ENCODE measurements at places on chromosomes 5 and 9.

DNA sequence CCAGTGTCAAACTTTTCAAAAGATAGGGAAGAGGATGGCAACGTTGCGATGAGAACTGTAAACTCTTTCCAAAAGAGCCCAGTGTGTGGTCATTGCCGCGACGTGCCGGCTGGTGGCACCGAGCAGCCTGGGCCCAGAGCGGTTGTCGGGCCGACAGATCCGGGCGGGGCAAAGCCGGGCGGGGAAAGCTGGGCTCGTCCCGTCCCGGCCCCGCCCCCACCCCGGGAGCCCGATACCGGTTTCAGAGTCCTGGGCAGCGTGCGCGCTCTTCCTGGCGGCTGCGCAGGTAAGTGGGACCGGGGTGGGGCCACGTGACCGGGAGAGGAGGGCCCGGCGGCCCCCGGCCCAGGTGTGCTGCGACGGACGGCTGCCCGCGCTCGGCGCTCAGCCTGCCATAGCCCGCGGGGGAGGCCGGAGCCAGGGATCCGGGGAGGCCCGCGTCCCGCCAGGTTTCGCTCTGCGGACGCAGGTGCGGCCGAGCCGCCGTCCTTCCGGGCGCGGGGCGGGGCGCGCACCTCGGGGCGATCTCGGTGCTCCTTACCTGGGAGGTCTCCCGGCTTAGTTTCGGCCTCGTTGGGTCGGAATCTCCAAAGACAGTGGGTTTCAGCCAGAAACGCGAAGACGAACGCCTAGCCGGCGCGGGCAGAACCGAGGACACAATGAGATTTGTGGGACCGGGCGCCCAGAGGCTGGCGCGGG is at the start of gene MARVELD2:
MARVELD2 (plus strand) TSS at position 232 of the 699 bp plus-strand sequence. CDS start 4,270 bp downstream, outside the sequence.
- DNase-seq: no peak

DNA sequence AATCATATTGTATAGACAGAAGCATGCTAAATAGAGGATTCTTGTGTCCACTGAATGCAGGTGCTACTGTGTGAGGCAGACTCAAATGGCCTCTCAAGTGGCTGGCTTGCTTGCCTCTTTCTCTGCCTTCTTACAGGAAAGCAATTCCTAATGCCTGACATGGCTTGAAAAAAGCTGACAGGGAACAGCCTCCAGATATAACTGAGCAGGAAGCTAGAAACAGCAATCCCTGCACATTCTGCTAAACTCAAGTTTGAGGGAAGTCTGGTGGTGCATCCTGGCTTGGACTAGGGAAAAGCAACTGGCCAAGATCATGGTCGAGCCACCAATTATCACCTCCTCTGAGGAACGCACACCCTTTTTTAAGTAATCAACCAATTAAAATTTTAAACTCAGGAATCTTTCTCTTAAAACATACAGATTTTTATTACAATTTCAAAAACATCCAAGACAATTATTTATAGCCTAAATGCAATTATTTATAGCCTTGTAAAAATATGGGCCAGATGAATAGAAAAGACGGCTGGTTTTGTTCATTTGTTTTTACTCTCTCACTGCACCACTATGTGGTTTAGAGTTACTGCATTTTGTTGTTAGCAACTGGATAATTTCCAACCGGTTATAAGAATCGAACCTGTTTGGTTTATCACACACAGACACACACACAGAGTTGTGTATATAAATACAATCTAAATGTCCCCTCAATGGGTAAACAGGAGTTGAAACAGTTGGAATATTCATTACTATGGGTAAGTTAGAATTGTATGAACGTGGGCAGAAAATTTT is 290.9 kb upstream of the ANKRD55 start:
- DNase-seq: no peak

DNA sequence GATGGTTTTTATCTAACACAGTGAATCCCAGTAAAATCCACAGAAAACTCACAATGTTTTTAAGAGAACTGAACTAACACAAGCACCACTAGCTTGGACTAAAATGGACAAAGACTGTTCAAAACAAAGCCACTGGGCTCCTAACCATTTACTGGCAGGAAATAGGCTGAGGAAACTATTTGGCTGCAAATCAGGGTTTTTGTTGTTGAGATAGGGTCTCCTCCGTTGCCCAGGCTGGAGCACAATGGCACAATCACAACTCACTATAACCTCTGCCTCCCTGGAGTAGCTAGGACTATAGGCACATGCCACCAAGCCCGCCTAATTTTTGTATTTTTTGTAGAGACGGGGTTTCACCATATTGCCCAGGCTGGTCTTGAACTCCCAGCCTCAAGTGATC is 99.7 kb downstream of the THBS4 start:
- DNase-seq: no peak

GRCh38 chr5:82073179-82073578 is 101.4 kb downstream of the ATG10 start:
- peak; percentile 84 for DNase-seq

DNA sequence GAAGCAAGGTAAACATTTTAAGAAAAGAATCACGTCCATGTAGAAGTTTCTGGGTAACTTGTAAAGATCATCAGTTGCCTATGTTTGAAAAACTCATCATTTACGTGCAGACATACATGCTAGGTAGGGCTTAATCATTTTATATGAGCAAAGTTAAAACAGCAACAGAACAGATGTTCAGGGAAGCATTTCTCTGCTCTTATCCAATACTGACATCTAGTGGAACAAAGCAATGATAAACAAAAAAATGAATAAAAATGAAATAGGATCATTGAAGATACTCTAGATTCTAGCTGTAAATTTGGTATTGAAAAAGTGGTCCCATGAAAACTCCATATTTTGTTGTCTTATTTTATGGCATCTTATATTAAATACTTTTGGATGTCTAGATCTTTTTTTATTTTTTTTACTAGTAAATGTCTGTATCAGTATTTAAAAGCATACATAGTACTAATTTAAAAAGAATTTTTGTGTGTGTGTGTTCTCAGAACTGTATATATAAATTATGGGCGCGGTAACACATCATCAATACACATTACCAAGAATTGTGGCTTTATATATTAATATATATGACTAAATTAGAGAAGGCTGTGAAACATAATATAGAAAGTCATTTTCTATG is 1050.2 kb downstream of the CDH12 start:
- peak; percentile 83 for DNase-seq

GRCh38 chr9:95507464-95508241 is 9.1 kb downstream of the PTCH1 start:
- no peak for DNase-seq

- no peak for DNase-seq
These were observed 271.8 kb downstream of the NNT start for GRCh38 chr5:43874772-43875171.
